Forelimb muscle (tissue), 1 donor: ENCODE measurements at places on chromosomes 7 and 10. TPM values are rescaled to one million over a fixed set of nuclear protein-coding genes. Genes with fewer than 3 reads are reported as not detected.

SLC26A3 gene
- not detected for polyA plus RNA-seq

MINPP1 gene
- polyA plus RNA-seq, result 14.8 TPM

VAX1 gene
- polyA plus RNA-seq, result not detected

DNA sequence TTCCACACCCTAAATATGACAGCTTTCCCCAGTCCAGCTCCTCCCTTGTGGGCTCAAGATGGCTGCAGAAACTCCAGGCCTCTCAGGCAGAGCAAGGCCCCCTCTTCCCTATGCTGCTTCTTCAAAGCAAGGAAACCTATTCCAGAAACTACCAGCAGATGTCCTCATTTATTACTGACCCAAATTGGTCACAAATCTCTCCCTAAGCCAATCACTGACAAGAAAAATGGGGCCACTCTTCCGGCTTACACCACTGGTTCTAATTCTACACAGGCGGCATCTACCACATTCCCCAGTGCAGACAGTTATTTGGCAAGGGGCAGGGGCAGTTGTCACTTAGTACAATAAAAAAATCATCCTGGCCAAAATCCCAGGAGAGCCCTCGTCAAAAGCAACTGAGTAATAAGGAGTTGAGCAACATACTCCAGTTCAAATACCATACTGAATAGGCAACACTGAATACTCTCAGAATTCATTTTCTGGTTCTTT, 150.4 kb downstream of the SFMBT2 start:
- DNase-seq, result peak; percentile 58

GRCh38 chr7:69219381-69219780, 378.9 kb upstream of the AUTS2 start:
- DNase-seq, result no peak

- DNase-seq, result no peak
These were observed 12.2 kb downstream of the BHLHA15 start for GRCh38 chr7:98223351-98223897.

DNA sequence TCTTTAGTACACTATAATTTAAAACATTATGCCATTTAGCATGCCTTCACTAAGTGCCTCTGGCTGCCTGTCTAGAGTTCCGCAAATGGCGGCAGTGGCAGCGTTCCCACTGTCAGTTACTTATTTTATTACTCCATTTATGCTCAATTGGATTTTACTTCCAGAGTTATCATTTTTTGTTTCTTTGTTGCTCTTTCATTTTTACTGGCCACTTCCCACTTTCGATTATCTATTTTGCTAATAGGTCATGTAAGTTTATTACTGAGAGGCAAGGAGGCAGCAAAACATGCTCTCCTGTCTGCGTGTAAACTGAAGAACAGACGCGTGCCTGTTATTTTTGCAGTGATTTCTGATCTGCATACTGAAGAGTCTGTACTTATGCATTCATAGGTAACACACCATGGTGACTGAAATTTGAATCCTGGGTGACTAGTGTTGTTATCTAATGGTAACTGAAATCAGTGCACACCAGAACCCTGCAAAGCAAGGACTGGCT, 23.1 kb downstream of the KDM7A start:
- DNase-seq, result no peak

DNA sequence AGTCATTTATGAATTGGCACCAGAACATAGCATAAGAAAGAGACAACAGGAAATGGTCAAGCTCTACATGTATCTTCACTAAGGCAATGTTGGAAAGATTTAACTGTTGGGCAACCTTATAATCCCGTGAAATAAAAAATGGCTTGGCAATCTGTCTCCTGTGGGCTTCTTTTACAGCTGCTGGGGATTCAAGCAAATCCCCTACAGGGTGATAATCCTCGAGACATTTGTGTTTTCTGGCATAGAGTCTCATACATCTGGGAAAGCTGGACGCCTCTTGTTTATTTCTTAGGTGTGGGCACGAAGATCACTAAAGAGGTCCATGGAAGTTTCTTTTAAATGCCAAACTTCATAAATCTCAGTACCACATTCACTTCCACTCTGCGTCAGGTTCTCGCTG, 82.2 kb upstream of the GPR141 start:
- no peak for DNase-seq
